ENCODE measurements at places on chromosomes 3 and 15. TPM values are rescaled to one million over a fixed set of nuclear protein-coding genes. Genes with fewer than 3 reads are reported as not detected.

Gene CLSTN2
- total RNA-seq, result 20.1 TPM

Gene SERINC4
- 0.23 TPM for total RNA-seq

Gene CCNB2
- 92.0 TPM for total RNA-seq

- H3K36me3 ChIP-seq, result no peaks in the 10 kb centered on the region
- H3K27ac ChIP-seq, result no peak overlapping the region
- 0 out of 2 replicates have a peak, but pooled peaks cover 9% of the 10 kb centered on the region for H3K4me1 ChIP-seq
- H3K4me3 ChIP-seq, result no peak overlapping the region
- DNase-seq, result peak; percentile 59
Observed at GRCh38 chr3:129829640-129830039, 63.9 kb downstream of the TMCC1 start.

- no peak for DNase-seq
- H3K27ac ChIP-seq, result no peak overlapping the region
- no peaks in the 10 kb centered on the region for H3K36me3 ChIP-seq
- no peaks in the 10 kb centered on the region for H3K4me1 ChIP-seq
- H3K27me3 ChIP-seq, result no peaks in the 10 kb centered on the region
Observed at GRCh38 chr15:64667736-64668161, 107.6 kb downstream of the RBPMS2 start.

DNA sequence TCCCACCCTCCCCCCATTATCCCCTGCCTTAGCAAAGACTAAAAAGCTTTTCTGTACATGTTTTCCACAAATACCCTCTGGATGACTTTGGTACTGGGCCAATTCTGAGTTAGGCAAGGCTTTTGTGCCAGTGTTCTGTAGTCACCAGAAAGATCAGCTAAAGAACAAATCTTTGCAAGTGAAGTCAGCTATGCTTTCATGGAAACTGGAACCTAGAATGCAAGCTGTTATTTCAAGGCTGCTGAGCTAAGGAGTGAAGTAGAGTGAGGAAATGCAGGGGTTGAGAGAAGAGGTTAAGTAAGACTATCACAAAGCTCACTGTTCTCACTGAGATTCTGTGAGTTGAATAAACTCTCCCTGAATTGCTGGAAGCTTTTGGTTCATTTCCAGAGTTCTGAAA is 107.8 kb upstream of the CNTN3 start:
- H3K27me3 ChIP-seq, result no peaks in the 10 kb centered on the region
- H3K27ac ChIP-seq, result no peak overlapping the region
- H3K4me1 ChIP-seq, result no peaks in the 10 kb centered on the region
- no peak for DNase-seq
- no peaks in the 10 kb centered on the region for H3K36me3 ChIP-seq

DNA sequence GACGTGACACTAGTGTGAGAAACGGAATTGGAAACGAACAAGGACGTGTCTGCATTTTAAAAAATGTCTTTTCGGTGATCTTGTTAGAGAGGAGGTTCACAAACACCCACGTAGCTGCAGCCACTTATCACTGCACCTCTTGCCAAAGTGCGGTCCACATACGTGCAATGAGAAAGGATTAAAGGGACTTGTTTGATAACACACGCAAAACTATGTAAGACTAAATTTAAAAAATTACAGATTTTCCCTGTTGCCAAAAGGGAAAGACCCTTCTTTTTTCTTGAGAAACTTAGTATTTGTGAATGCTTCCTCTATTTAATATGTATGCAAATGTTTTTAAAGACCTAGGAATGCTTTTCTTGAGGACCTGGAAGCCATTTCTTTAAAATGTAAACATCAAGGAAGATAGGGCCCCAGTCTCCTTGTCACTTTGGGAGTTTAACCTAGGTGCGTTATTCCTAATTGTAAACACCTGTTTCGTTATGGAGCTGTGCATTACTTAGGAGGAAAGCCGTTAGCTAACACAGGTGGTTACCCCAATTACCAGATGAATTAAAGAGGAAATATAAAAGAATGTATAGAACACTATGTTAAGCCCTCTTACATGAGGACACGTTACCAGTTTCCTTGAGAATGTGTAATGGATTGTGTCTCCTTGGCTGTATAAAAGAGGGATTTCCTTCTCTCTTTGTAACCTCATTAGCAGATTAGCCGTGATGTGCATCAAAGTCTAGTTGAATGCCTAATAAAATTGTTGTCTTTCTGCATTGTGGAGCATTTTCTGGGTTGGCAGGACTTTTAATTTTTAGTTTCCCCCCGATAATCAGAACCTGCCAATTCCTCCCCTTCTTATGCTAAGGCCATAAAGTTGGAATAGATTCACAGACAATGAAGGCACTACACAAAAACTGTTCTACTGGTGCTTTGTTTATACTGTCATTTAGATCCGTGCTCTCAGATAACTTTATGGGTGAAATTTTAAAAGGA is 1.0 kb downstream of the LEKR1 start:
- H3K36me3 ChIP-seq, result no peaks in the 10 kb centered on the region
- peak overlapping the region; percentile 52 for H3K4me3 ChIP-seq
- H3K27me3 ChIP-seq, result no peaks in the 10 kb centered on the region

Data from Caco-2 (cell line).